Activated CD4-positive, alpha-beta T cell treated with anti-CD3 and anti-CD28 coated beads, Interleukin-2, amount 50 U/mL, for 24 hours (primary cell): ENCODE measurements at places on chromosomes 6 and 20.

- DNase-seq = no peak
Measured at GRCh38 chr6:36855750-36856149, 16.5 kb upstream of the CPNE5 start.

GRCh38 chr6:138442663-138443062 is 38.6 kb downstream of the HEBP2 start:
- DNase-seq = no peak

GRCh38 chr20:20130399-20130798 is 78.1 kb downstream of the CFAP61 start:
- DNase-seq = no peak

DNA sequence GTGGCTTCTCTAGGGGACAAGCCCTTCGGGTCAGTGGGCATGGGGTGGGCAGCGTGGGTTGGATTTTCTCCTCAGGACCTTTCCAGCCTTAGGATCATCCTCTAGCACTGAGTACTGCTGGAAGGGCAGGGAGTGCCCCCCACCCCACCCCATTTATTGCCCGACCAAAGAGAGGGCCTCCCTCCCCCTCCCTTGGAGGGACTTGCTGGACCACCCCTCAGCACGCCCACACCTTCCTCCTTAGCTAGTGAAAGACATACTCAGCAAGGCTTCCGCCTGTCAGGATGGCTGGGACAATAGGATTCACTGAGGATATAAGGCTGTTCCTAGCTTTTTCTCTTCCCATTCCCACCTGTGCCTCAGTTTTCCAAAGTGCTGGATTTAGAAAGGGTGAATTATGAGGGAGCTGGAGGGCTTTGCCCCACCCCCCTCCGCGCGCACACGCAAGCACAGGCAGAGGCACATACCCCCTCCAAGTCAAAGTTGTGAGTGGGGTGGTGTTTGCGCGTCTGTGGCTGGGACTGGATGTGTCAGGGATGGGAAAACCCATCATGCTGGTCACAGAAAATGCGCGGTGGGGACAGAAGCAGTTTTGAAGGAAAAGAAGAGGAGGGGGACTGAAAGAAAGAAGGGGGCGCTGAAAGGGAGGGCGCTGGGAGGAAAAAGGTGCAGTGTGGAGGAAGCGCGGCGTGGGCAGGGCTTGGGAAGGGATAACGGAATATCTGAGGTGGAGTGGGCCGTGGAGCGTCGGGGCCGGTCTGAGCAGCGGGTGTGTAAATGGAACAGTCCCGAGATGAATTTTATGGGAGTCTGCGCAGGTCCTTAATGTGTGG is 693 bp upstream of the SLC29A1 start:
- DNase-seq = no peak

DNA sequence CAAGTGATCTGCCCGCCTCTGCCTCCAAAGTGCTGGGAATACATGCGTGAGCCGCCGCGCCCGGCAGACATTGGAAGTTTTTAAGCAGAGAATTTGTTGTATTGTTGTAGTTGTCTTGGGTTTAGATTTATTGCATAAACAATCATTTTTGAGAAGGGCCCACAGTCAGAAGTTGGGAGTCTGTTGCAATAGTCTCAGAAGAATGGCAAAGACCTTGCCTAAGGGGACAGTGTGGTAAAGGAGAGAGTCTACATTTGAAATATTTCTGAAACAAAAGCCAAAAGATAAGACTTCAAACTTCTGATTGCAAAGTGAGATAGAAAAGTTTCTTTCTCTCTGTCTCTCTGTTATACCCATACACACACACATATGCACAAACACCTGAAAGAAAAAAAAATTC is 22.5 kb downstream of the HFE start:
- no peak for DNase-seq

GRCh38 chr6:137013738-137014602 is 30.8 kb downstream of the IL20RA start:
- no peak for DNase-seq

- DNase-seq = peak; percentile 59
Measured at GRCh38 chr20:51541189-51542032, 1.1 kb downstream of the NFATC2 start.

- no peak for DNase-seq
Measured at GRCh38 chr6:151063352-151063751, 176.4 kb upstream of the AKAP12 start.

- no peak for DNase-seq
Measured at GRCh38 chr20:34237942-34238341, 3.3 kb upstream of the ASIP start.

DNA sequence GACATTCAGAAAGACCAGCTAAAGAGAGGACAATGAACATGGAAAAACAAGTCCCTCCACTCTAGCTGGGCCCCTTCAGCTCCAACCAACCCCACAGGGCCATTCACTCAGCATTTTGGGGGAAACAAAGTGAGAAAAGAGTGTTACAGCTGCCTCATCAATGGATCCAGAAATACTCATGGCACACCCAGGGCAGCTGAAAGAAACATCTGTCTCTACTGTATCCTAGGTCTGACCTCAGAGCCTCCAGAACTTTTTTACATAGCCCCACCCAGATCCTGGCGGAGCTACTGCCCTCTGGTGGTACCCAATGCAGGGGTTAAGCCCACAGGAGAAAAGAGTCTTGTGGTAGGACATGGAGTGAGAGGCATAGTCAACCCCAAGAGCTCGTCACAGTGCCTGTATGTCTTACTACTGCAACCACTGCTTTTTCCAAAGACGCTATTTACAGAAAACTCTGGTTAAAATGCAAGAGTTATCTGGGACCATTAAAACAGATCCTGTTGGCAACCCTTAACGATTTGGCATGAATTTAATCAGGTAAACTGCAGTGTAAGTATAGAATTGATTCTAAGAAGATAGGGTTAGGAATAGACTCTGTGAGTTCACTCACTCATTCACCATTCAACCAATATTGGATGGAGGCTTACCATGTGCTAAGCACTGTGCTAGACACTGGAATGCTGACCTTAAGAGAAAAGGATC is 37.4 kb upstream of the FAM83C start:
- no peak for DNase-seq

GRCh38 chr6:156628805-156629204 is 148.4 kb upstream of the ARID1B start:
- DNase-seq = no peak

DNA sequence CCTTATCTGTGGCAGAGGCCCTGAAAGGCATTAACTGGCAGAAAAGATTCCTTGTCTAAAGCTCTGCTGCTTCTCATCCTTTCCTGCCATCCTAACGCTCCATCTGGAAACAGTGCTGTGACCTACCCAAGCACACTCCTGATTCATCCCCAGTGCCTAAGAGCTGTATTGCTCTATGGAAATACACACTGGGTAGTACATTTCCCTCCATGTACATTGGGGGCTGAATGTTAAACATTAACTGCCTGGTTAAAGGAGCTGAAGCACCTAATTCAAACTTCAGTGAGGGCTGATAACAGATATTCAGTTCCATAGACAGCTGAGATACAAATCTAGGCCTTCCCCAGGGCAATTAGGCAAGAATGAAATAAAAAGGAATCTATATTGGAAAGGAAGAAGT is 36.7 kb upstream of the GMPR start:
- DNase-seq = no peak

GRCh38 chr6:18724056-18724455 is 336.9 kb downstream of the RNF144B start:
- no peak for DNase-seq

- no peak for DNase-seq
Measured at GRCh38 chr6:1634081-1634480, 24.4 kb downstream of the FOXC1 start.

GRCh38 chr6:136226027-136226673 is 24.0 kb downstream of the MTFR2 start:
- peak; percentile 50 for DNase-seq

DNA sequence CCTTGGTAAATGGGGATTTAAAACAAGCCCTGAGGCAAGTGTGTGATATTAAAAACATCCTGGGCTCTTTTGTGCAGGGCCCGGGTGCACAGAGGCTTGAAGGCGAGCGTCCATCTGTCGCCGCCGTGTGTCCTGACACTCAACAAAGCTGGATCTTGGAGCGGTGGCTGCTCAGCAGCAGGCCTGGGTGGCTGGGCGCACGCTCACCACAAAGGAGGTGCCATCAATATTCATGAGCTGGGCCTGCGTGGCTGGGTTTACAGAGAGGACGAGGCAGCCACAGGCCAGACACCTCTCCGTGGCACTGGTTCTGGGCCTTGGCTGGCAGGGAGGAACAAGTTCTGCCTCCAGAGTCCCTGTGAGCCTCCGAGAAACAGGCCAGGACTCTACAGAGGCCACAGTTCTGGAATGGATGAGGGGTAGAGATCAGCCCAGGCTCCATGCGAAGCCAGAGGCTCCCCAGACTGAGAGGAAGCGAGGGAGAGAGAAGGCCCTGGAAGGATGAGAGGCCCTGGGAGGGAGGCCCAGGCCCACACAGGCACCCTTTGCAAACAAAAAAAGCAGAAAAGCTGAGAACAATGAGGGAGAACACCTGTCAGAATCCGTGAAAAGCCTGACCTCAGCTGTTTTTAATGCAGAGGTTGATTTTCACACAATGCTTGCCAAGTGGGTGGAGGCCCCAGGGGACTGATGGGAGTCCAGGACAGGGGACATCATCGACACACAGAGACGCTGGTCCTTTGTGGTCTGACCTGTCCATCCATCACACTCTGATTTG is 21.9 kb downstream of the BHLHE23 start:
- no peak for DNase-seq

DNA sequence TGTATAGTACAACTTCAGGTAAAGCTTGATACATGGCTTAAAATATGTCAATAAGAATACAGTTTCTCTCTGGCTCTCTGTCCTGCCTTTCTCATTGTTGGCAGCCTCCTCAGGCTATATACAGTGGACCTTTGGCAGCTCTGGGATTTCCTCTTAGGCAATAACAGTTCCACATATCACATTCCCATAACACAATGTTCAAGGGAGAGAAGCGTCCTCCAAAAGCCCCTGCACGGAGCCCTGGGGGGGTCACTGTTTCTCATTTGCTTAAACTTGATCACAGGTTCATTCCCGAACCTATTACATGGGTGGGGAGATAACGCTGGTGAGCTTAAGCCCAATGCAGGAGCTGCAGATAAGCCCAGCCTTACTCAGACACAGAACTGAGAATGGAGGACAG is 4.4 kb upstream of the FLRT3 start:
- DNase-seq = no peak

GRCh38 chr6:159184559-159184958 is 15.4 kb downstream of the FNDC1 start:
- DNase-seq = no peak

DNA sequence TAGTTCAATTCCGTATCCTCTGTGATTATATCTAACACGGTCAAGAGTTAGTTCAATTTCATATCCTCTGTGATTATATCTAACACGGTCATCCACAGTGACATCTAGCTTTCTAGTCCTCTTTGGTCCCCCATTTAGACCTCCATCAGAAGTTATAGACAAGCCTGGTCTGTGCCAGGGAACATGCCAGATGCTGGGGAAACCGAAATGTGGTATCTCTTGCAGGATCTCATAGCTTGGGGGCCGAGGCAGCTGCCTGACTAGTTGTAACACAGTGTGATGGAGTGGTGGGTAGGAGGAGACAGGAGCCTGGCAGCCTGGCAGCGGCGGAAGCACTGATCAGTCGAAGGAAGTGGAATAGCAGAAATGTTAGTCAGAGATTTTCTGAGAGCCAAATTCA is 13.8 kb upstream of the SMOC2 start:
- no peak for DNase-seq

DNA sequence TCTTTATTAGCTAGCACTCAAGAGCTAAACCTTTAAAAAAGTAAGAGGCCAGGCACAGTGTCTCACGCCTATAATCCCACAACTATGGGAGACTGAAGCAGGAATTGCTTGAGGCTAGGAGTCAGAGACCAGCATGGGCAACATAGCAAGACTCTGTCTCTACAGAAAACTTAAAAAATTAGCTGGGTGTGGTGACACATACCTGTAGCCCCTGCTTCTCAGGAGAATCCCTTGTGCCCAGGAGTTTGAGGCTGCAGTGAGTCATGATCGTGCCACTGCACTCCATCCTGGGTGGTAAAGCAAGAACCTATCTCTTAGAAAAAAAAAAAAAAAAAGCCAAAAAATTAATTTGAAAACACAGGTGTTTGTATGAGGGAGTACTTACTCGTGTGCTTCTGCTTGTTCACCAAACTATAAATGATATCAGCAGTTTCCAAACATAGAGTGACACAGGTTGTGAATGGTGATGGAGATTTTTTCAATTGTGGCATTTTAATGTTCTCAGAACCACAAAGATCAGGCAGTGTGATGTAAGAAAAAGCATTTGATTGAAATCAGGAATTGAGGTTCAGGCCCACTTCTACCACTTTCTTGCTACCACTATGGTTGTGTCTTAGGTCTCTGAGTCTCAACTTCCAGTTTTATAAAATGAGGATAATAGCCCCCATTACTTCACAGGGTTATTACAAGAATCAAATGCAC is 104.9 kb downstream of the FOXO3 start:
- DNase-seq = no peak

DNA sequence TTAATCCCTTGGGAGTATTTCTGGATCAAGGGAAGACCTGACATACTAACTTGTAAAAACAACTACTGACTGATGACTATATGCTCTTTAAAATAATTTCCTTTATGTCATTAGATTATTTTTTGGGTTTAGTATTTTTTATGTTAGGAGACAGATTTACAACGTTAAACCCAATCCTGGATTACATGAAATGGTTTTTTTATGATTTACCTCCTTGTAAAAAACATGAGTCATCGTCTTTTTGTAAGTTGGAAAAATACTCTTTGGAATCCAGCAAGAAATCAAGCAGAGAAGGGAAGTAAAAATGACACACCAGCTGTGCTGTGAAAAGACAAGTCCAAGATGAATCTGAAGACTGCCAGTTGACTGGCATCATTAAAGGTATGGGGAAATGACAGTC is 6.7 kb downstream of the STK4 start:
- no peak for DNase-seq

DNA sequence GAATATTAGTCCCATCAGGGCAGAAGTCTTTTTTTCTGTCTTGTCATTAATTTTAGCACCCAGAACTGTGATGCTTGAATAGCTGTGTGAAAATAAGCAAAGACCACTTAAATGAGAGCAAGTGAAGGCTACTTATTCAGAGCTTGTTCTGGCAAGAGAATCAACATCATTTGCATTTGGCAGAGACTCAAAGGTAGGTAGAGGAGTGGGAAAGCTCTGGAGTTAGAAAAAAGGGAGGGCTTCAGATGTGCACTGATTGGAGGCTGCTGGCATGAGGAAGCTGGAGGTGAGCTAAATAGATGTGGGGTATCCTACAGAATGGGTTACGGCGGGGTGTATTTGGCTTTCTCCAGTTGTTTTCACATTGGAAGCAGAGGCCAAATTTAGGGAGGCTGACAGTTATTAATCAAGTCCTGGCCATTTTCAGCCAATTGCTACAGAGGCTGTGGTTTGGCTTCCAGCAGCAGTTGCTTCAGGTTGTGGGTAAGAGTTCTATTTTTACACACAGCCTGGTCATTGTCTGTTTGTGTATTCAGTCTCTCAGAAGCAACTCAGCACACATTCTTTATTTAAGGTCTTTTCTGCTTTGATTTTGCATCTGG is 254.3 kb downstream of the BTBD3 start:
- no peak for DNase-seq

DNA sequence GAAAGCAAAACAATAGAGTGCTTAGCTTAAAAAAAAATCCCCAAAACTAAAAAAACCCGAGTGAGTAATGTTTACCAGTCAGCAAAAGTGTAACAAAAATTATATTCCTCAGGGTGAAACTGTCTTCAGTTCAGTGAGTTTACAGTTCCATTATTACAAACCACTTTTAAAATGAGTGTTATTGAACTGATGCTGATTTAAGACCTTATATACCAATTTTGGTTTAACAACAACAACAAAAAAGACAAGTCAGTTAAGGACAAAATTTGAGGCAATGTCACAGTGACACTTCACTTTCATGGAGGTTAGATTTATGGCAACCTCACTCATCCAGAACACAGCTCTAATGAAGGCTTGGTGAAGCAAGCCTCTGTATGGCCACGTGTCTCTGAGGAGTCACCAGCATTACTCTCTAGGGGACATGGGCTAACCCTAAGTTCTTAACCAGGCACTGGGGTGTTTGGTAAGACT is 630.8 kb downstream of the PHF3 start:
- DNase-seq = no peak
